ENCODE measurements at places on chromosomes 6 and 20.

DNA sequence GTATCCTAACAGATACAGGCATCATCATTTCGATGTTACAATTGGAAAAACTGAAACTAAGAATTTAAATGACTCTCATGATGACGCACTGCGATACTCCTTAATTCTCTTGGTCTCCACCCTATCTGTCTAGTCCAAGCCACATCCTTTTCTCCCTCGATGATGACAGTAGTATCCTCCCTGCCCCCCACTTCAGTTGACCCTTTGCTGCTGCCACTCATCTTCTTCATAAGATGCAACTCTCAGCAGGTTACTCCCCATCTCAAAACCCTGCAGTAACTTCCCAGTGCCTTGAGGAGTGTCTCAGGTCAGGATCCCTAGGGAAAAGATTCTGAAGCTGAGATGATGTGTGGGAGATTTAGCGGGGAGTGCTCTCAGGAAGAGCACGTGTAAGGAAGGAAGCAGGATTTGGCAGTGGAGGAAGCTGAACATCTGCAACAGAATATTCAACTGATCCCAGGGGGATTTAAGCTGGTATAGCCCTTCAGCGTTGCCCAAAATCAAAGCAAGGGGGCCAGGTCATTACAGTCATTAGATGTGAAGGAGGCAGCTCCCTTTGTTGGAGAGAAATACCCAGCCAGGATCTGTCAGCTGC lies 16.1 kb downstream of the JPH2 start:
- peak; percentile 48 for DNase-seq

GRCh38 chr20:41446456-41446855 lies 79.8 kb upstream of the EMILIN3 start:
- no peak for DNase-seq

DNA sequence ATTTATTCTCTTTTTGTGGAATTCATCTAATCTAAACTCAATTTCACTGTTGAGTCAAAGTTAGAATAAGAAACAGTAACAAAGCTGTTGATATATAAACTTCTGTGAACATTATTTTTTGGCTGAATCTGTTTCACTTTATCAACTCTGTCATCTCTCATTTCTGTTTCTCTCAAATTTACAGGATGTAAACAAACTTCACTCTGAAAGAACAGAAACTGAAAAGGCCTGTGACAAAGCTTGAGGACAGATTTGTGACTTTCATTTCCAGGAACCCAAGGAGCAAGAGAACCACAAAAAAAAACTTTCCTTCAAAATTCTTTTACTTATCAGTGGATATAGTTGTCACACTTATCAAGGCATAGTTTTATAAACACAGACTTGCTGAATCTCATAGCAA lies 447.9 kb upstream of the OPRM1 start:
- no peak for DNase-seq

DNA sequence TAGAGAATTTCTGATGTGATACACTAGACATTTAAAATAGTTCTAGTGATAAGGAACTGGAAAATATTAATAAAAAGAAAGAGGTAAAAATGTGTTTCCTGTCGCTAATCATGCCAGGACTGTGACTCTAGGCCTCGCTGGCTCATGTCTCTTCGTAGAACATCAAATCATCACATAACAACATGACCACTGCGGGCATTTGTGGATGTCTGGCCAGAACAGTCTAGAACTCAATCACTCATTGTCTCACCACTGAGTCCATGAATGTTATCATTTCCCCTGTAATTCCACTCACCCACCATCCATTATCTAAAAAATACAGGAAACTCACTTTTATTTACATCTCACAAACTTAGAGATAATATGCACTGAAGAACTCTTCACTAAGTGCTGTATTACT lies 3.4 kb downstream of the HMGN3 start:
- DNase-seq: no peak

GRCh38 chr6:144712541-144712940 lies 427.4 kb downstream of the UTRN start:
- no peak for DNase-seq

- peak; percentile 30 for DNase-seq
These were observed 19.0 kb upstream of the BHLHE23 start for GRCh38 chr20:63025534-63026331.

Measured in fibroblast of skin of back (primary cell).